WTC11 (cell line): ENCODE measurements at places on chromosomes 5 and 9. TPM values are rescaled to one million over a fixed set of nuclear protein-coding genes. Genes with fewer than 3 reads are reported as not detected.

B4GALT1 gene
- total RNA-seq = 19.1 to 20.2 TPM (median 19.8 TPM) in 3 replicates

DNA sequence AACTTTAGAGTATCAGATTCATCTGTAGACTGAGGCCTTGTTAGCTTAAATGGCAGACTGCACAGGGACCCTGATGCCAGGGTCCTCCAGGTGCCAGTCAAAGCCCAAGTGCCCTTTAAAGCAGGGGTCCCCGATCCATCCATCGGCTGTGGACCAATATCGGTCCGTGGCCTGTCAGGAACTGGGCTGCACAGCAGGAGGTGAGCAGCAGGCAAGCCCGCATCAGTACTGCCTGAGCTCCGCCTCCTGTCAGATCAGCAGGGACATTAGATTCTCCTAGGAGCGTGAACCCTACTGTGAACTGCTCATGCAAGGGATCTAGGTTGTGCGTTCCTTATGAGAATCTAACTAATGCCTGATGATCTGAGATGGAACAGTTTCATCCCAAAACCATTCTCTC, 403.4 kb downstream of the RAB3C start:
- DNase-seq = no peak

DNA sequence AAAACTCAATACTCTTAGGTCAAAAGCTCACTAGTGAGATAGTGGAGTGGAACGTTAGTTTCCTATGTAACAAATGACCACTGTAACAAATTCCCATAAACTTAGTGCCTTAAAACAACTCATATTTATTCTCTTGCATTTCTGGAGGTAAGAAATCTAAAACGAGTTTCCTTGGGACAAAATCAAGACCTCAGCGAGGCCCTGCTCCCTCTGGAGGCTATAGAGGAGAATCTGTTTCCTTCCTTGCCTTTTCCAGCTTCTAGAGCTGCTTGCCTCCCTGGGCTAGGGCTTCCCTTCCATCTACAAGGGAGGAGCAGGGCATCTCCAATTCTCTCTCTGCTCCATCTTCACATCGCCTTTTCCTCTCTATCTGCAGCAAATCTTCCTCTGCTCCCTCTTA, 32.0 kb downstream of the SEMA5A start:
- DNase-seq = peak; percentile 15

DNA sequence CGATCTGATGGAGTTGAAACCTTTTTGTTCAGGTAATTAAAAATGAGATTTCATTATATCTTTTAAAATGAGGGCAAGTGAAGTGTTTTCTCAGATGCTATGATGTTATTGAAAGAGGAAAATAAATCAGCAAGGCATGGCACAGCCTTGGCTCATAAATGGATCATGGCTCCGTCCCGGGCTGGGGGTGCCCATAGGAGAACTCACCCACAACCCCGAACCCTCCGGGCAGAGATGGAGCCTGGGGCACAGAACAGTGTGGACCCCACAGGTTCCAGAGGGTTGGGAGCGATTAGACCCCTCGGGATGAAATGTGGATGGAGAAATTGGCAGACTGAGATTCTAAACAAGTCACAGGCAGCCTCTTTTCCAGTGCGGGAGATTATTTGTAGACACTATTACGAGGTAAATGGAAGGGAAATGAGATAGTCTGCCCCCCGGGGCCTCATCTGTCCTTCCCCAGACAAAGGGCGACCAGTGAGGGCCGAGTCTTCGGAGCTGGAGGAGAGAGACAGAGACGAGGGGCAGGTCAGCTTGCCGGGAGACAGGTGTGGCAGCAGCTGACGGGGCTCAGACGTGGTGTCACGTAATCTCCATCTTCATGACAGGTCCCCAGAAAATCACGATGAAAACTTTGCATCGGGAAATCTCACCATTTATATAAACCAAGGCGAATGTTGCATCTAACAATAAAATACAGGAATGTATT, 33.7 kb downstream of the NDUFS6 start:
- no peak for DNase-seq

PCDHB11 gene
- total RNA-seq = 0.61 to 1.2 TPM (median 0.92 TPM) in 3 replicates

GRCh38 chr9:104882566-104882965, 45.4 kb downstream of the ABCA1 start:
- DNase-seq = no peak

ACTL7A gene
- total RNA-seq = not detected in 3 replicates

DNA sequence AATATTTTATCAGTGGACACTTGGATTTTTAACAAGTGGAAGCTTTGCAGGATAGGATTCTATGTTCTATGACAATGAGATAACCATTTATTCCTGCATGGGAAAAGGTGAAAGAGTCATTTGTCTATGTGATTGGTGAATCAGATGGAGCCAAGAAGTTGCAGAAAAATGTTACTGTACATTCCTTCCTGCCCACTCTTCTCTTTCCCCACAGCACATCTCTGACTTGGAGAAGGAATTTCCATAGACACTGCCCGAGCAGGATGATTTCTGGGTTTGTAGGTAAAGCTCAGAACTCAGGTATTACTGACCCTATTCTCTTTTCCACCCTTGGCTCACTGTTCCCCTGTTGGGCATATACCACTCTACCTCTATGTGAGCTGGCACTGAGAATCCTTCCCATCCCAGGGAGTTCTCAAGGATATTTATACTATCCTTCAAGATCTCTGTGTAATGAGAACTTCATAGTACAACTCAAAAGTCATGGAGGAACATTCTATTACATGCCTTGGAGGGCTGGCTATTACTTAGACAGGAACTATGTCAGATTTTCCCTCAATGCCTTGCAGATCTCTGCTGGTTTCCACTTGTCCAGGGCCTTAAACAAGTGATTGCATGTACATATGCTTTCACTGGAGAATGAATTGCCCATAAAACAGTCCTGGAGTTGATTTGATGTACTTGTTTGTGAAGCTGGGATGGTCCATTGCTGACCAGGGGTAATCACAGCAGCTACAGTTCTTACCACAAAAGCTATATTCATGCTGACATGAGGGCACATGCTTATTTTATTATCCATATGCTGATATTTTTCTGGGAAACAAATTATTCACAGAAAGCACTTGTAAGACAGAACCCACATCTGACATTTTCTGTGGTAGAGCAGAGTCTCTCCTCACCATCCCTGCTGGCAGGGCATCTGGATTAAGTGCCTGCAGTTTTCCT, 24.1 kb downstream of the SLC1A3 start:
- DNase-seq = no peak

DNA sequence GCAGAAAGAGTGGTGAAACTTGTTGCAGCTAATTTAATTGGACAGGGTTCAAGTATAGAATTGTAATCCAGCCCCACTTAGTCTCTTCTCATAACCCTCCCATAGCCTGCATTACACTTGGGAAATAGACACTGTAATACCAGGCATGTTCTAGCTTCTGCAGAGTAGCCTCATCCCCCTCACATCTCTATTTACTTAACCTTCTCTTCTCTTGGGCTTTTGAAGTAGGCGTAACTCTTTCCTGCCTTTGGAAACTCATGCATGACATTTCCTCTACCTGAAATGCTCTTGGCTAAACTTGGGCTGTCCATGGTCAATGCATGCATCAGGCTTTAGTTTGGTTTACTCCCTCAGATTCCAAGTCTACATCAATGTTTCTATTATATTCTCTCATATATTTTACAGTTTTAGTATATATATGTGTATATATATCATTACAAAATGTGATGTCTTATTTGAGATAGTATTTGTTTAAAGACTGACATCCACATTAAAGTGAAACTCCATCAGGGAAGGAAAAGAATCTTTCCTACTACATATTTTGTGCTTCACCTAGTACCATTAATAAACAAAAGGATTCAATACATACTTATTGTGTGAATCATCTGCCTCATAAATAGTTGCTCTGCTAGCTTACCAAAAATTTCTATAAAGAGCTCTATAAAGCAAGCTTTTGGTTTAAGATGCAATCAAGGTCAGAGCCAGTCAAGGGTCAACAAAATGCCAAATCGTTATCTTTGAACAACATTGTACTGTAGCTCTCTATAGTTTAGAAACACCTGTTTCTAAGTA, 1158.0 kb downstream of the MAT2B start:
- DNase-seq = no peak

- DNase-seq = no peak
Observed at GRCh38 chr9:88775966-88776365, 215.3 kb upstream of the S1PR3 start.

GRCh38 chr5:156974328-156974727, 11.3 kb upstream of the TIMD4 start:
- DNase-seq = no peak

DNA sequence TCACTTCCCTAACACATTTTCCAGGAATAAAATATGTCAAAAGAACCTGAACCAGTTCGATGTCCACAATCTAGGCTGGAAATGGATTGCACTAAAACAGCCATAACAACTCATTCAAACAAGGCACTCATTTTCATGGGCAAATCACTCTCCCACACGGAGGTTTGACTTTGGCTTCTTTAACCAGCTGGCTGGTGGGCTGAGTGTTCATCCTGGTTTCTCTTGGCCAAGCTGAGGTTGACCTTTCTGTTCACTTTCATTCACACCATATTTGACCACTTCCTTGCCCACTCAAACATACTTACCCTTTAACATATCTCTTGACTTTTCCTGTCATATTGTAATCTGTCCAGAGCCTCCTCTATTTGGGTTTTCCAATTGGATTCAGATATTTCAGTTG, 5.4 kb downstream of the IL7R start:
- no peak for DNase-seq

DNA sequence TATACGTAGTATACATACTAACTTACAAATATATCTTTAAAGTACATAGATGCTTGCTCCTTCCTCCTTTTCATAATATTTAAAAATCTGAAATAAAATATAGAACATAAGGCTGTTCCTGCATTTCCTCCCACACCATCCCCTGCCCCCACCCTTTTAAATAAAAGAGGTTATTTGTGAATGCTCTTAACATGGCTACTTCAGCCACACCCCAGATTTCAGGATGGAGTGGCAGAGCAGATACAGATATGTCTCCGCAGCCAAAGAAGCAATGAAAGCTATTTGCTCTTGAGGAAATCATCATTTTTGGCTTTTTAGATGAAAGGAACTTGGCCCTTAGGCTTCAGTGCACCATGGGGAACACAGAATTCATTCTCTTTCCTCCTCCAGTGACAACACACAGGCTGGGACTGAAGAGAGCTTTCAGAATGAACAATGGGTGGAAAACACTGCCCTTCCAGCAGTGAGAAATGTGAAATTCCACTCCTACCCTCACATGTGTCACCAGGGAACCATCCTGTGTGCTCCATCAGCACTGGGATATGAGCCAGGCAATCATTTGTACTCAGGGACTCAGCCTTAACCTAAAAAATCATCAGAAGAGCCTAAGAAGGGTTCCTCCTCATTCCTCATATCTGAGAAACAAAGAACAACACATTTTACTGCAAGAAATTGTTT, 134.3 kb downstream of the PPP2R2B start:
- DNase-seq = no peak
